ENCODE measurements at places on chromosomes 6 and 20.

DNA sequence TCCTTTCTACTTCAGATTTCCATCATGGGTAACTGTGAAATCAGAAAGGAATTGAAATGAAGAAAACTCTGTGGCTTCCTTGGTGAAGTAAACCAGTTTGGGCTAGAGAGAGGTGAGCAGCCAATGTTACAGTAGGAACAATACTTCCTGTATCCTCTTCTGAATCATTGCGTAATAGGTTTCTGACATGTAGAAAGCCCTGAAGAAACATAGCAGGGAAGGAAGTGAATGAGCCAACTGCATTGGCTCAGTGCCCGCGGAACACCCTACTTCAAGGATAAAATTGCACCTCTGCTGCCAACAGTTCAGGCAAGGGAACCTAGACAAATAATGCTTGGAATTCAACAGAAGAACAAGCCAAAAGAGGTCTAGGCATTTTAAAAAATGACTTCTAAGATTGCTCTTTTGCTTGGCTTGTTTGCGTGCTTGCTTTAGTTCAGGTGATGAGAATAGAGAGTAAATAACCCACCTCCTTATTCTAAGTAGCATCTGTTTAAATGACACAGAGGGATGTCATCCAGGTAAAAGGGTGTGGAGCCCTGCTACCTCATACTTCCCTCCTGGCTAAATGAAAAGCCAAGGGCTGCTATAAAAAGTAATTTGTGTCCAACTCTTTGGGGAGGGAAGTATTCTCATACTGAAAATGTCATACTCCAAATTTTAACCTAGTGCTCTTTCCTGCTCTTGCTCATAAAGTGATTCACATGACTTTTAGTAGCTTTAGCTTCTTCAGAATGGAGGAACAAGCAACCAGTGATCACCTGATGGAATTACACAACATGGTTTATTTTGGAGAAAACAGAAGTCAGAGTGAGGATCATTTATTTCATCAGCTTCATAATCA, 30.0 kb upstream of the AKIRIN2 start:
- DNase-seq: peak; percentile 14

DNA sequence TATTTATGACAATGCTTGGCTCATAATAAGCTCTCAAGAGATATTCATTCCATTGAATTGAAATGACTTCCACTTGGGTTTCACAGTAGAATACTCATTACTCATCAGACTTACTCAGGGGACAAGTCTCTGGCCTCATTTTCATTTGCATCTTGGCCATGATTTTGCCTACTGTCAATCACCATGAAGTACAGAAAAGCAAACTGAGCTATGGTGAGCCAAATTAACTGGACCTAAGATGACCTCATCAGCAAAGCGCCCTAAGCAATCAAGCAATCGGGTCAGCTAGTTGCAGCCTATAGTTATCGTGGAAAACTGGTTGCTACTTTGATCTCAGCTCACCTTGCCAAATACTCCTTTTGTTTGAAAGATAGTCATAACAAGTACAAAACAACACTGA, 494.7 kb upstream of the SLC35B3 start:
- DNase-seq: no peak

DNA sequence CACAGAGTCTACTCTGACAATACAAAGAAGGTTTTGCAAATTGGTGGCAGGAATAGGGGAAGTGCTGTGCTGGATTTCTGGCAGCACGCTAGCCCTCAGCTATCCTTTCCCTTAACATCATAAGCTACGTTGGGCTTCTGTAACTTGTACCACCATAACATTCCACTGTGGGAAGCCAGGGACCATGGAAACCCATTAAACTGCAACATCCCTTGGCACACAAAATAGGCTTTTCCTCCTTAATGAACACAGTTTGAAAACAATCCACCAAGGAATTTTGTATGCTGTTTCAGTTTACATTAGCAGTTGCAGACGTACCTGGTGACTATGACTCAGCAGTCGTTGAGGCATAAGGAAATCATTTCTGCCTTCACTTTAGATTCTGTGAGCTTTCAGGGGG, 203.9 kb upstream of the RAB32 start:
- no peak for DNase-seq

DNA sequence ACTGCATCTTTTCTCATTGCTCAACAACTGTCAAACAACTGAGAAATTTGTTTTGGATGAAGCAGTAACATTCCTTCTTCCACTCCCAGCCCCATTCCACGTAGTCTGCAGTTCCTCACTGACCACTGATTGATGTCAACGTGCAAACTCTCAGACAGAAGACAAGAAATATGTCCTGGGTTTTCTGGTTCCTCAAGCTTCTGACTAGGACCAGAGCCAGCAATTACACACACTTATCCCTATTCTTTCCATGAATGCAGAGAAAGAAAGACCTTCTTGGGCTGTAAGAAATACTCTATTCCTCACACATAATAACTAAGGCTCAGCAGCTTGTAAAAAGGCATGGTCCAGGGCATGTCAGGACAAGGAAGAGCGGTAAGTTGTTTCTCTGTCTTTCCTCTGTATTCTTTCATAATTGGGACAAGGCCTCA, 790.1 kb upstream of the SLC35B3 start:
- no peak for DNase-seq

DNA sequence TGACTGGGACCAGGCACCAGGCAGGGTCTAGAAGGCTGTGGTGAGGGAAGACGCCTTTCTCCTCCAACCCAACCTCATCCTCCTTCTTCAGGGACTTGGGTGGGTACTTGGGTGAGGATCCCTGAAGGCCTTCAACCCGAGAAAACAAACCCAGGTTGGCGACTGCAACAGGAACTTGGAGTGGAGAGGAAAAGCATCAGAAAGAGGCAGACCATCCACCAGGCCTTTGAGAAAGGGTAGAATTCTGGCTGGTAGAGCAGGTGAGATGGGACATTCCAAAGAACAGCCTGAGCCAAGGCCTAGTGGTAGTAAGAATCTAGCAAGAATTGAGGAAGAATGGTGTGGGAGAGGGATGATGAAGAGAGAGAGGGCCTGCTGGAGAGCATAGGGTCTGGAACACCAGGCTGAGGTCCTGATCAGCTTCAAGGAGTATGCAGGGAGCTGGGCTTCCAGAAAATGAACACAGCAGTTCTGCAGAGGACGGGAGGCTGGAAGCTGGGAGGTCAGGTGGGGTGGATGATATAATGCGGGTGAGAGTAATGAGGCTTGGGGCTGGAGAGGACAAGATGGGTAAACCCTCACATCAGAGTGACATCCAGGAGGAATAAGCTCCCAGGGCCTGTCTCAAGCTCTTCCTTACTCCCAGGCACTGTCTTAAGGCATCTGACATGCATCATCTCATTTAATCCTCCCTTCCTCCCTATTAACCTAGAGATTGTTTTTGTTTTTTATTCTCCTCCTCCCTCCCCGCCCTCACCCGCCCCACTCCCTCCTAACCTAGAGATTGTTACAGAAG, 45.2 kb upstream of the TTPAL start:
- DNase-seq: no peak

DNA sequence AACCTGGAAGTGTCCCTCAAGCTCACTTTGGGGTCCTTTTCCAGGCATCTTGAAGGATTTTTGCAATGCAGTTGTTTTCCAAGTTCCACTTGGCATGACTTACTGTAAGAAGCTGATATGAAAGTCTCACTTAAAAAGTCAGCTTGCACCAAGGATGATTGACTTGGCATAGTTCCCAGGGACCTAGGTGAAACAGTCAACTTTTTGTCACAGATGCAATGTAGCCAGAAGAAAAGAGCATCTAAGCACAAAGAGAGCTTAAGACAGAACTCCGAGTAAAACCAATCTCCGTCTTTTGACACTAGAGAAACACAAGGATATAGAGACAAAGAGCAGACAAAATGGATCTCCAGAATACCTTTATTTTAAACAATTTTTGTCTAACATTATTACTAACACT, 2.6 kb upstream of the ZSCAN12 start:
- DNase-seq: no peak

DNA sequence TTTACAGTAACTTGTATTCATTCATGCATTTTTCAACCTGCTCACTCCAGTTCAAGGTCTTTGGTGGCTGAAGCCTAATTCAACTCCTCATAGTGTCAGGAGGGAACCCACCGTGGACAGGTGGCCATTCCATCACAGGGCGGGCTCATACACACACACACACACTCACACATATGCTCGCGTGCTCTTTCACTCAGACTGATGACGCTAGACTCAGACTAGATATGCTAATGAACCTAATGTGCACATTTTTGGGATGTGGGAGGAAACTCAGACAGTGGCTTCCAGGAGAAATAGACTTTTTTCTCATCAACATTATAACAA, 56.7 kb downstream of the TRIM27 start:
- no peak for DNase-seq

DNA sequence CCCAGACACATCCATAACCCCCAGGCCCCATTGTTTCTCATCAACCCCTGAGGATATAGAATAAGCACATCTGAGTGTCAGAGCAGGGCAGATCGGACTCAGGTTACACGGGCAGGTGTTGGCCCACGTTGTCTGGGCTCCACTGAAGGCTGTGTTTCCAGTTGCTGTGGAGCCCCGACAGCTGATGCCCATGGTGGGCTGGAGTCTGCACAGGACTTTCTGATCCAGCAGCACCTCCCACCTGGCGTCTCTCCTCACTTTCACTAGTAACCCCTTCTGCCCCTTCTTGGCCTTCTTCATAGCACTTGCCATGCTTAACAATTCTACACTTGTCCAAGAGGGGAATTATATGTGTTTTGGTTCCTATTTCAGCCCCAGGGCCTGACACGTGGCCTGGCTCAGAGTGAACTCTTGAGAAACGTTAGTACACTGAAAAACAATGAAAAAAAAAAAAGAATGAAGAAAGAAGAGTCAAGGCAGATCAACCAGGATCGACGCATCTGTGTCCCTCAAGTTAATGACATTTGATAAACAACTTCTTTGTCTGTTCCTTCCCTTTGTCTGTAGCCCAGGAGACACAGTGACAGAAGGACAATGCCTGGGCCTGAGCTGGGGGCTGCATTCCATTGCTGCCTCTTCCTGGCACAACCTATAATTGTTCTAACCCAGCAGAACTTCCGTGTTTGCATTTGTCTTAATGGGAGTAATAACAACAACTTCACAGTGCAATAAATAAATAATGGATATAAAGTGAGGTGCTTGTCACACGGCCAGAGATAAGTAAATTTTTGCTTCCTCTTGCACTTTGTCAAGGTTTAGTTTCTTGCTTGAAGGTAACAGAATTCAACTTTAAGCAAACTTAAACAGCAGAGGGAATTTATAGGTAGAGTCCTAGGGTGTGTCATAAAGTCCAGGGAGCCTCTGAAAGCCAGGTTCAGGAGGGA, 224.2 kb upstream of the SSTR4 start:
- DNase-seq: no peak

DNA sequence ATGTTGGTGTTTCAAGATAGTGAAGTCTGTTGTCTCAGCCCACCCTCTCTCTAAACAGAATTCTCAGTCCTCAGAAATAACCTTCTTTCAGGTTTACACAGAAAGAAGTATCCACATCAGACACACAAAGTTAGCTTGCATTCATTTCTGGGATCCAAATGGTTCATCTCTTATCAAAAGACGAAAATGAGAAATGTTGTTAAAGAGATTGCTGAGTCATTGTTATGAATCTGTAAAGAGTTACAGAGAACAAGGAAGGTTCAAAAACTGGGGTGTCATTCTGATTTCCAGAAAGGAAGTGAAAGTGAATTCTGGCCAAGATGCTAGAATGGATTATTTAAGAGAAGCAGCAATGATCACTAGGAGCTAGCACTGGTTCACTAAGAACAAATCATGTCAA, 90.5 kb upstream of the ATXN1 start:
- no peak for DNase-seq

GRCh38 chr20:8143474-8143873, 11.4 kb downstream of the PLCB1 start:
- DNase-seq: no peak

DNA sequence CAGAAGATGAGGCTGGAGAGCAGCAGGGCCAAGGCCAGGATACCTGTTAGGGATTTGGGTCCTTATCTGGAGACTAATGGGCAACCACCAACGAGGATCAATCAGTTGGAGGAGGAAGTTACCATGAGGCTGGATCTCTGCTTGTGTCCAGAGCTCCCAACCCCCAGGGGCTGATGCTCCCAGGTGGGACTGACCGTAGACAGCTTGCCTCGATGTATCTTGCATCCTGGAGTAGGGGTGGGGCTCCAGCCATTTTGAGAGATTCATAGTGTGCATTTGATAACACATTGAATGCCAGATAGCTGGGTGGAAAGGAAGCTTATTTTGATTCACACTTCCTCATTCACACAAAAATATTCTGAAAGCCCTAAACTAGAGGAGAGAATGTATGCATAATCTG, 4.6 kb upstream of the RFPL4B start:
- no peak for DNase-seq

GRCh38 chr6:101733899-101734298, 340.4 kb downstream of the GRIK2 start:
- no peak for DNase-seq

All from activated CD4-positive, alpha-beta T cell treated with anti-CD3 and anti-CD28 coated beads for 4 hours (primary cell).